Activated T-helper 1 cell treated with anti-CD3 and anti-CD28 coated beads, Interleukin-2, amount 50 U/mL, for 16 hours (primary cell): ENCODE measurements at places on chromosomes 11 and 22.

DNA sequence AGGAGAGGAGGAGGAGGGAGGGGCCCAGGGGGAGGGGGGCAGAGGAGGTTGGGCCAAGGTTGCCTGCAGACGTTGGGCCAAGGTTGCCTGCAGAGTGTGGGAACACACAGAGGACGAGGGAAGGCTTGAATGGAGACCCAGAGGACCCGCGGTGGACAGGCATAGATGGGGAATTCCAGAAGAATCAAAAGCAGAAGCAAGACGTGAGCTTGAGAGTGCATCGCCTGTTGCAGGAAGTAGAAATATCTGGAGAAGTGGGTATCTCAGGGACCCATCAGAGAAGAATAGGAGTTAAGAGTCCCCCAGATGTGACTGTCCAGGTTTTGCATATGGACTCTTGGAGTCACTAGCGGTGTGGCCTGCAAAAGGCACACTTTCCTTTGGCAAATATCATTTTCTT lies 670.2 kb downstream of the TBC1D22A start:
- no peak for DNase-seq

GRCh38 chr11:118922745-118923627 lies 2.7 kb downstream of the BCL9L start:
- DNase-seq = no peak

DNA sequence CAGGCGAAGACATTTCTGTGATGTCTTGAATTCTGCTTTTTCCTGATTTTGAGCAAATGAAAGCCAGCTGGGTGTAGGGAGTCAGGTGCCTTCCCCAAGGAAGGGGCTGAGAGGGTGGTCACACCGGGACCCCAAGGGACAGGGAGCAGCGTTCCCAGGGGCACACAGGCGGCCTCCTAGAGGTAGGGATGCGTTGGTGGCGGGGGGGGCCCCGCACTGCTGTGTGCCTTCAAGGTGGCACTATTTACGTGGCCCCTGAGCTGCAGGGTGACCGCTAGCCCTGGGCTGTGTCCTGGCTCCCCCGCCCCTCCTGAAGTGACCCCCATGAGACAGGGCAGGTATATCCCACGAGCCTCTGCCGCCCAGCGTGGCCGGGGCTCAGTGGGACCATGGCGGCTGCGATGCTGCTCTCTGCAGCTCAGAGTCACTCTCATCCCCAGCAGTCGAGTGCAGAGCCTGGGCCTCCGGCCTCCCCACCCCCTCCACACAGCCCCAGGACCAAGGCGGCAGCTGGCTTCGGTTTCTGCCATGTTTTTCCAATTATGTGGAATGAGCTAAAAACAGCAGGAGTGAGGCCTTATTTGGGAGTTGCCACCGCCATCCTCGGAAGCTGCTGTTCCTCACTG lies 60.9 kb downstream of the LRP5 start:
- DNase-seq = no peak

- no peak for DNase-seq
These were observed 174.4 kb downstream of the MAML2 start for GRCh38 chr11:96168623-96169022.

- no peak for DNase-seq
These were observed 16.1 kb downstream of the TMEM25 start for GRCh38 chr11:118547132-118547531.

GRCh38 chr22:47776329-47776728 lies 1013.9 kb downstream of the TBC1D22A start:
- no peak for DNase-seq

GRCh38 chr22:35678836-35679235 lies 30.6 kb downstream of the APOL6 start:
- no peak for DNase-seq

- no peak for DNase-seq
These were observed 759.4 kb downstream of the NELL1 start for GRCh38 chr11:21428796-21429195.

GRCh38 chr11:68372114-68372513 lies 59.7 kb downstream of the LRP5 start:
- no peak for DNase-seq

GRCh38 chr11:30917859-30918478 lies 331.8 kb upstream of the MPPED2 start:
- no peak for DNase-seq

DNA sequence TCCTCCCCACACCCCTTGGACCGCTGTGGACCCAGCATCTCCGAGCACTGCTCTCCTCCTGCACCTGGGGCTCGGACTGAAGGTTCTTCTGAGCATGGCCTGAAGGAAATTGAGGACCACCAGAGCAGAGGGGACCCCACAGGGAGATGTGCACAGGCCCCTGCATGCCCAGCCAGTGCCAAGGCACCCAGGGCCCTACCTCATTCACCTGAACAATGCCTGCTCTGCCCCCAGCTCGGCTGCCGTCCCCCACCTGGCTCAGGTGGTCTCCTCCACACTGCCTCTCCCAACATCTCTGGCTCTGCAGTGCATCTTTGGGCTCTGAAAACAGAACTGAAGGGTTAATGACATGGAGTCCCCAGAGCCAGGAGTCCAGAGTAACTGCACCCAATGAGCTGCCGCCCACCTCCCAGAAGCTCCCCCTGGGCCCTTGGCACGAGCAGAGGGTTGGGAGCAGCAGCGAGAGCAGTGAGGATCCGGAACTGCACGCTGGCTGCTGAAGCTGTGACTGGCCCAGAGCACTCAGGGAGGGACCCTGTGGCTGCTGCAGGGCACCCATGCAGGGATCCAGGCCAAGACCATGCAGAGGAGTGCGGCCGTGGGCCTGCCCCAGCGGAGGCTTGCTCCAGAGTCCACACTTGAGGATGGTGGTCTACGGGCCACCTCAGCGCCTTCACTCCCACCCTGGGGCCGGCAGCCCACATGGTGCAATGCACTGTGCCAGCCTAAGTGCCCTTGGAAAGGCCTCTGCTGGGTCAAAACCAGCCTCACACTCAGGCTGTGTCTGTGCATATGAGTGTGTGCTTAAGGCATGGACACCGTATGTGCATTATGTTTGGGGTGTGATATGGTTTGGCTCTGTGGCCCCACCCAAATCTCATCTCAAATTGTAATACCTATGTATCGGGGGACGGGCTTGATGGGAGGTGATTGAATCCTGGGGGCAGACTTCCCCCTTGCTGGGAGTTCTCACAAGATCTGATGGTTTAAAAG lies 686.1 kb downstream of the TBC1D22A start:
- DNase-seq = no peak

- DNase-seq = no peak
These were observed 34.2 kb upstream of the CTTN start for GRCh38 chr11:70364178-70364577.

GRCh38 chr11:15471048-15471894 lies 356.5 kb downstream of the INSC start:
- no peak for DNase-seq

- DNase-seq = no peak
These were observed 14.7 kb upstream of the KCTD17 start for GRCh38 chr22:37036655-37037377.

DNA sequence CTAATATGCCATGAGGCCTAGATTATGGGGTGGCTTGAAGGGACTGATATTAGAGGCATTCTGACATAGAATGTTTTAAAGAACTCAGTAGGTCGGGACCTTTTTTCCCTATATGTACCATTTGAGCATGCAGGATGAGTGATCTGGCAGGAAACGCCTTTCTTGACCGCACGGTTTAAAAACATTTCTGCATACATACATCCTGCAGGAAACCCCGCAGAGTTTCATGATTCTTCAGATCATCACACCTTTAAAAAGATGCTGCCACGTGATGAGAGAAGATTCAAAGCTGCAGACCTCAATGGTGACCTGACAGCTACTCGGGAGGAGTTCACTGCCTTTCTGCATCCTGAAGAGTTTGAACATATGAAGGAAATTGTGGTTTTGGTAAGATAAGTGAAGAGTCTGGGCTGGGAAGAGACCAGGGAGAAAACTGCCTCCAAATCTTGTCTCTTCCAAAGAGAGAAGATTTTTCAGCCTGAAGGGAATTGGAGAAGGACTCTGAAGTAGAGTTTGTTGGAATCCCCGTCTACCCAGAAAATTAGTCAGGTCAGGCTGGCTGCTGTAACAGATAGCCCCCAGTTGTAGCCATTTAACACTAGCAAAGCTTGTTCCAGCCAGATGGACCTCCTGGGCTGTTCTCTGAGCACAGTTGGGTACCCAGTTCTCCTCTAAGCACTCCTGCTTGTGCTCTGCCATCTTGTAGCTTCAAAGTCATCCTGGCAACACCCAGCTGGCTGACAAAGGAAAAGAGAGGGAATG lies 7.4 kb downstream of the RCN1 start:
- DNase-seq = no peak

GRCh38 chr11:63639199-63639832 lies 25.1 kb upstream of the PLAAT3 start:
- no peak for DNase-seq

- no peak for DNase-seq
These were observed 16.1 kb upstream of the EXPH5 start for GRCh38 chr11:108609682-108610081.

DNA sequence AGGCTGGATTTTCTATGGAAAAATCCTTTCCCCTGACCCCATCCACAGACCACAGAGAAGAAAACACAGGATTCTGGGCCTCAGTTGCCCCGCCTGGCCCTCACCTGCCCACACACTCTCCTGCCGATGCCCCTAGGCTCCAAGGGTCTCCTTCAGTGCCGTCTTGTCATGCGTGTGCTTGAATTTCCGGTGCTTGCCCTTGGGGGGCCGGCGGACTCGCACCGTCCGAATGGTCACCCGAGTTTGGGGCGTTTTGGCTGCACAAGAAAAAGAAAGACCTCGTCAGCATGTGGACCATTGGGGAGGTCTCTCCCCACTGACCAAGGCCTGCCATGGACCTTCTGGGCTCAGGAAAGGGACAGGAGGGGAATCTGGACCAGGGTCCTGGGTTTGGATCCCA lies 19.2 kb downstream of the PDGFB start:
- no peak for DNase-seq

DNA sequence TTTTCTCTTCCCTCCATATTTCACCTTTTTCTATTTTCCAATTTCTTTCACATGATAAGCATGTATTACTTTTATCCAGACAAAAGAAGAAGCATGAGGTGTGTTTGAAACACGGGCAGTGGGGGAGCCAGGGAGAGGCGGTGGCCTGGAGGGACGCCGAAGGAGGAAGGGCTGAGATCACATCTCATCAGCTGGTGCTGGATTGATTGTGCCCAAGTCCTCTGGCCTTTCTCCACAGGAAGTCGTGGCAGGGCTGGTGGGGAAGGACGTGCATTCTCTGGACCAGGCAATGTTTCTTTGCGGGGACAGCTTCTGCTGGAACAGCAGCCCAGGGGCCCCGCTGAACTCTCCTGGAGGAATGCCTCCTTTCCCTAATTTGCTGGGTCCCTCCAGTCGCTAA lies 82.9 kb downstream of the MIAT start:
- DNase-seq = no peak

GRCh38 chr11:28461846-28462245 lies 353.7 kb downstream of the METTL15 start:
- DNase-seq = no peak

GRCh38 chr11:103486604-103487003 lies 377.4 kb downstream of the DYNC2H1 start:
- DNase-seq = no peak

DNA sequence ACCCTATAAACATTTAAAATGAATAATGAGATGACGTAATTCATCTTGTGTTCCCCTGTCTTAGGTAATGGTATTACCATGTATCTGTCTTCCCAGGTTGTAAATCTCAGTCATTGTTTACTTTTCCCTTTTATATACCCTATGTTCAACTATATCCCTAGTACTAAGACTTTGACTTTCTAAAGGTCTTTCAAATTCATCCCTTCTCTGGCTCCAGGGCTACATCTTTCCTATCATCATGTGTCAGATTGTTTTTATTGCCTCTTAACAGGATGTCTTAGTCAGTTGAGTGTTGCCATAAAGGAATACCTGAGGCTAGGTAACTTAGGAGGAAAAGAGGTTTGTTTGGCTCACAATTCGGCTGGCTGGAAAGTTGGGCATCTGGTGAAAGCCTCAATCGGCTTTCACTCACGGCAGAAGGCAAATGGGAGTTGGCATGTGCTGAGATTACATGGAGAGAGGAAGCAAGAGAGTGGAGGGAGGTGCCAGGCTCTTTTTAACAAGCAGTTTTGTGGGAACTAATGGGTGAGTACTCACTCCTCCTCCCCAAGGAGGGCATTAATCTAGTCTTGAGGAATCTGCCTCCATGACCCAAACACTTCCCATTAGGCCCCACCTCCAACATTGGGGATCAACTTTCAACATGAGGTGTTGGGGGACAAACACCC lies 11.6 kb upstream of the DLAT start:
- no peak for DNase-seq

GRCh38 chr11:107956543-107956942 lies 28.3 kb downstream of the RAB39A start:
- DNase-seq = no peak

- DNase-seq = no peak
These were observed 61.6 kb upstream of the PTPN5 start for GRCh38 chr11:18853086-18853720.

- DNase-seq = no peak
These were observed 21.6 kb upstream of the EP300 start for GRCh38 chr22:41070665-41071331.

DNA sequence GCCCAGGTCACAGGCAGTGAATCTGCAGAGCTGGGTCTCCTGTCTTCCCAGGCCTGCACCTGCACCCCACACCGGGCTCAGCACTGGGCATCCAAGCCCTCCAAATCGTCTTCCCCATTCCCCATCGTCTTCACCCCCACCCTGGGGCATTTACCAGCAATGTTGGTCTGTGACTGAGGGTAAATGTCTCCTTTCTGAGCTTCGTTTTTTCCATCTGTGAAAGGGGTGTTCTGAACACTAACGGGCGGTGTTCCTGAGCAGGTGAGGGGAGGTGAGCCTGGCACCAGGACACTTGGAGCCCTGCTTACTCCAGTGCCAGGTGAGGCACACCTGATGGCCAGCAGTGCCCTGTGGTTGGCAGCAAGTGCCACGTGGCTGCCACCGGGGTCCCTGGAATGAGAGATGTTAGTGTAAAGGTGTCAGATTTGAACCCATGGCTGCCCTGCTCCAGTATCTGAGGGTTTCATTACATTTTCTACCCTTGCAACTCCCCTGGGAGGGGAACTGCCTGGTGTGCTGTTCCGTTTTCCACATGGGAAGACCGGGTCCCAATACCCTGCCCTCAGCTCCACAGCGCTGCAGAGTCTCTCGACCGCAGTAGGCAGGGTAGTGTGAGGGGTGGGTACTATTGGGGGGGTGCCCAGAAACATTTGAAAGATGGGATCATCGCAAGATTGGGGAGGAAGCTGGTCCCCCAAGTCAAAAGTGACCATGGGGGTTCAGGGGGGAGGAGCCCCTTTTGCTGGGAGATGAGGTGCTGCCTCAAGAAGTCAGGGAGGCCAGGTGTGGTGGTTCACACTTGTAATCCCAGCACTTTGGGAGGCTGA lies 2.0 kb downstream of the CDC42EP1 start:
- DNase-seq = no peak

GRCh38 chr11:10486161-10486840 lies 31.2 kb downstream of the AMPD3 start:
- DNase-seq = no peak

GRCh38 chr22:30279046-30279788 lies 10.1 kb downstream of the CASTOR1 start:
- DNase-seq = no peak

DNA sequence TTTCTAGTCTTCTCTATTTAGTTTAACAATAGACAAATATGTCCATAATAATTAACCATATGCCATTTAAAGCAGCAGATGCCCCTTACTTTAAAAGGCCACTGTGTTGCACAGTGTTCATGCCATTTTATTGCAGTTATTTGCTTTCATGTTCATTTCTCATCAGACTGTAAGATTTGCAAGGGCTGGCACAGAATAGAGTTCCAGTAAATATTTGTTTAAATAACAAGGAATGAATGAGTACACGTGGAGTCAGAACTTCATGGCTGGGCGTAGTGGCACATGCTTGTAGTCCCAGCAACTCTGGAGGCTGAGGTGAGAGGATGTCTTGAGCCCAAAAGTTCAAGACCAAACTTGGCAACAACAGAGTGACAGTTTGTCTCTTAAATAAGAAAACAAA lies 1228.6 kb downstream of the LRRC4C start:
- DNase-seq = no peak
